HS-5 (cell line): ENCODE measurements at places on chromosomes 11 and 22.

- no peak for DNase-seq
Measured at GRCh38 chr11:326592-326841, 5.9 kb upstream of the IFITM3 start.

DNA sequence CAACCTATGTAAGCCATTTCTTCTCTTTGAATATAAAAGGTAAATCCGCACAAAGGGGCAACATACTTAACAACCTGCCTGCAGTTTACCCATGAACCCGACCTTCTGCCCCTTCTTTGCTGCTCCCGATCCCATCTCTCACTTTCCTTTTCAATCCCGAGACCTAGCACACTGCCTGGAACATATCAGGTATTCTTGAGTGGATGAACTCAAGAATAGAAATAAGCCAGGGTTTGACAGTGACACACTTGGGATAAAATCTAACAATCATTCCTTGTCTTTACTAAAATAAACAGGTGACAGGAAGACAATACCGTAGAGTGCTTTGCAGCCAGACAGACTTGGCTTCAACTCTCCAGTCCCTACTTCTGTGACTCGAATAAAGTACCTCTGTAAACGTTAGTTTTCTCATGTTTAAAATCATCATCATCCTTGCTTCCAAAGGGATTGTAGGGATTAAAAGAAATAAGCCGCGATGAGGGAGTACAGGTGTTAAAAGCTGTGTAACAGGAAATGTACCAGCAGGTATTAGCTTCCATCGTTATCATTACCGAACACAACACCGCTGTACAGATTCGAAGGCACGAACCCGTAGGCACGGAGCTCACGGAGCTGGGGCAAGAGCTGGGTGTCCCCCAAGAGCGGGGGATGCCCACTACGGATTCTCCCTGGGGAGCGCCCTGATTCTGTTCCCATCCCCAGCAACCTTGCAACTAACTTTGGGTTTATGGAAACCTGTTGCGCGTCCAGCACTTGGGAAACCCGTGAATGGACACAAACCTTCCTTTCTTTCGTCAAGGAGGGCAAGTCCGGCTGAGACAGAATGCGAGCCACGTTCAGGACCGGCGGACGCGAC lies 720 bp downstream of the UFD1 start:
- no peak for DNase-seq

DNA sequence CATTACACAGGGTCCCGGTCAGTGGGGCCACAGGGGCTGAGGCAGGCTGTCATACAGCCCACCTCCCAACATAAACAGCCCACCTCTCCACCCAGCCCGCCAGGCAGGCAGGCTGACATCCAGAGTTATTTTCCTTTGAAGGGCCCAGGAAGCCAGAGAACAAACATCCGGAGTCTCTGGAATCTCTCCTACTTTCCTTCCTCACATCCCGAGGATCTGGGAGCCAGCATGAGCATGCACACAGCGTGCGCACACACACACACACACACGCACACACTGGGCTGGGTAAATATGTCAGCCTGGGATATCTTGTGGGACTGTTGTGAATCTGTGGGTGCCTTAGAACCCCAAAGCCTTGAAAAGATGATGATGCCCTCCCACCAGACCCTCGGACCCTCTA lies 55.4 kb downstream of the PDE2A start:
- DNase-seq, result no peak

DNA sequence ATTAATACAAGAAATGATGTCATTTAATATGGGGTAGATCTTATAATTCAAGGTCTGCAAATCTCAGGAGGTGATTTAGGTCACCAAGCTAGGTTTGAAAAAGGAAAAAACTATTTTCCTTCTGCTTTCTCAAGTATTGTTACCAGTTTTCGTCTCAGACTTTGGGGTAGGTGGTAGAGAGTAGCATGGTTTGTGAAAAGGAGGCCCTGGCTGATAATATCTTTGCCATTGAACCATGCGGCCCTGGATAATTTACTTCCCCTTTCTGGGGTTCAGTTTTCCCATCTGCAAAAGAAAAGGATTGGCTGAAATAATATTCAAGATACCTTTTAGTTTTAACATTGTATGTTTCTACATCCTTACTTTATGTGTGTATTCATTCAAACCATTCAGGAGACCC lies 92.1 kb downstream of the WNT11 start:
- DNase-seq, result no peak

GRCh38 chr22:29115682-29116288 lies 43.0 kb downstream of the KREMEN1 start:
- DNase-seq, result no peak

DNA sequence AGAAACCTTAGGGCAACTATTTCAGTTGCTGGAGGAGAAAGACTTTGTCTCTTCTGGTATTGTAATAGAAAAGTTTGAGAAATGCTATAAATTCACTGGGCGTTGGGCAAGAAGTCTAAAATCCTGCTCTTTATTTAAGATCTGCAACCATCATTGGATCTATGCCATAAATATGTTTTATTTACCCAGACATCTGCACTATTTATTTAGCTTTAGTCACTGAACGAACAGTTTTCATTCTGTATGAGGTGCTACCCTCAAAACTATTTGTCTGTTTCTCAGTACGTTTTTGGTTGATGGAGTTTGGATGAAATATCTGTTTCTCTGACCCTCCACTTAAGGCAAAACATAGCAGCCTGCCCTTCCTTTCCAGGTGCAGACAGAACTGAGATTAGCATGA lies 171.5 kb downstream of the SNX19 start:
- DNase-seq, result no peak

DNA sequence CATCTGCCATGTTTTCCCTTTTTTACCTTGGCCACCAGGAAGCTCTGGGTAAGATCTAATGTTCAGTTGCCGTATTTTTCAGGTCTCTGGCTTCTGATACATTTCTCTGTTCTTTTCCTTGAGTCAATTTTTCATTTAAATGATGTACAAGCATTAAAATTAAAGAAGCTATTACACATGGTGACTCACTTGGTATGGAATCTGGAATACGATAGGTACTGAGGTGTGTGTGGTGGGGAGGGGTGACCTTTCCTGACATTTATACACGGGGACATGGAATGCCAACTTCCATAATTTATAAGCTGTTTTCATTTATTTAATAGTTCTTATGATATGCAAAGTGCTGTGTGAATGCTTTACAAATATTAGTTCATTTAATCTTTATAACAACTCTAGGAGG lies 47.8 kb upstream of the ALX4 start:
- DNase-seq, result no peak
